ENCODE measurements at places on chromosomes 11 and 22. TPM values are rescaled to one million over a fixed set of nuclear protein-coding genes. Genes with fewer than 3 reads are reported as not detected.

Gene PAMR1
- total RNA-seq: 512 TPM

Gene KREMEN1
- total RNA-seq: 6.6 TPM

Gene VSIG10L2
- 0.22 TPM for total RNA-seq

Gene KRTAP5-9
- not detected for total RNA-seq

Gene TRIM51
- total RNA-seq: not detected

Gene SPI1
- not detected for total RNA-seq

Gene FXYD2
- total RNA-seq: not detected

Gene C11orf91
- total RNA-seq: not detected

Gene CWC15
- 53.5 TPM for total RNA-seq

Gene OR6T1
- not detected for total RNA-seq

Gene C22orf23
- total RNA-seq: 0.62 TPM

Gene FIBP
- 185 TPM for total RNA-seq

Gene VPS11
- 30.1 TPM for total RNA-seq

Gene BDNF
- total RNA-seq: 1.8 TPM

Gene RAC2
- total RNA-seq: 4.0 TPM

All from uterine smooth muscle cell (primary cell).